ENCODE measurements at places on chromosomes 6 and 20.

DNA sequence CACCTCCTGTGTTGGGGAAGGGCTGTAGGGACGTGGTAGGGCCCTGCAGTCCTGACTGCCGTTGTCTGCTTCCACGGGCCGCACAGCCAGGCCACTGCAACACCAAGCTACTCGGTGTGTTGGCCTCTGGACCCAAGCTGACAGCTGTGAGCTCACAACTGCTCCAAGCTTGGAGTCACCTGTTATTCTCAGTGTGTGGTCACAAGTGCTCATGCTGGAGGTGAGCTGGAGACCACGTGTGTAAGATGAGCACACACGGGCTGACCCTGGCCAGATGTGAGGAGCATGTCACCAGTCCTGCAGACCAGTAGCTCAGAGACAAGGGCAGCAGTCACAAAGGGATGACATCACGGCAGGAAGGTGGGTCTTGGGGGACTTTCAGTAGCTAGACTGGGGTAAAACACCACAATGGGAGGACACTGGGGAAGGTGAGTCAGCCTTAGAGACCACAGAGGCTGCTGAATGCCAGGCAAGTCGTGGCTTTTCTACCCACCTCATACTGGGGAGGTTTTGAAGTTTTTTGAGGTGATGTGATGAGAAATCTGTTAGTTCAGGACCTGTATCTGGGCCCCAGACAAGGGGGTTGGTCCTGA, 87.3 kb downstream of the FAM120B start:
- no peak for DNase-seq

DNA sequence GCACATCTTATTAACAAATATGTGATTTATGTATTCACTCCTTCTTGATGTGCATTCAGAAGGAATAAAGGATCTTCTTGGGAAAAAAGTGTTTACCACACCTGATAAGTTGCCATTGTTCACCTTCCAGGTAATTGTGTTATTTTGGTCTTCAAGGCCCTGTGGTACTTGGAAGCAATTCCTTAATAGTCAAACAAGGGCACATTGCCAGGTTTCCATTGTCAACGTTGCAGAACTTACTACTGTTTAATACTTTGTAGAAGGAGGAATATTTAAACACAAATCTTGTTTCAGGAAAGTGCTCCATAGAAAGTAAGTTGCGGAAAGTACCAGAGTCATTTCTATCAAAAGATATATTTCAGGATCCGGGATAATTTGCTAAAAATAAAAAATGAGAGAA, 129.5 kb upstream of the SGK1 start:
- DNase-seq: no peak

DNA sequence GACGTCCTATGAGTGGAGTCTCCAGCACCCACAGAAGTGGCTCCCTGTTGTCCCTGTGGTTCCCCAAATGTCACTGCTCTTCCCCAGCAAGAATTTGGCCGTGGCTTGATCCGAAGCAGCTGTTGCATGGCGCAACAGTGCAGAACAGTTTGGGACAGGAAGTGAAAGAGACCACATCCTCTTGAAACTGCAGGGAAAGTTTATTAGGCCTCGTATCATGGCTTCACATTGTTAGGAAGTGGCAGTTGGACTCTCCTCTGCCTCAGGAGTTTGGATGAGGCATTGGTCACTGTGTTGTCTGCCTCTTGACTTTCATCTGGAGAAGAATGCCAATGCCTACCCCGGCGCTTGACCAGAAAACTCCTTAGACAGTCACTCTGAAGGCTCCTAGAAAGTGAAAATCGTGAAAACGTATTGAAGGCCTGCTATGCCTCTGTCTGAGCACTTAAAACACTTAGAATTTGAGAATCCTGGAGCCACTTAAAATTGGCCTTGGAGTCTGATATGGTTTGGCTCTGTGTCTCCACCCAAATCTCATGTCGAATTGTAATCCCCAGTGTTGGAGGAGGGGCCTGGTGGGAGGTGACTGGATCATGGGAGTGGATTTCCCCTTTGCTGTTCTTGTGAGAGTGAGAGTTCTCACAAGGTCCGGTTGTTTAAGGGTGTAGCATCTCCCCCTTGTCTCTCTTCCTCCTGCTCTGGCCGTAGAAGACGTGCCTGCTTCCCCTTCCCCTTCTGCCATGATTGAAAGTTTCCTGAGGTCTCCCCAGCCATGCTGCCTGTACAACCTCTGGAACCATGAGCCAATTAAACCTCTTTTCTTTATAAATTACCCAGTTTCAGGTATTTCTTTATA, 334.9 kb upstream of the JARID2 start:
- no peak for DNase-seq

GRCh38 chr6:80742481-80742880, 636.0 kb downstream of the BCKDHB start:
- DNase-seq: no peak

DNA sequence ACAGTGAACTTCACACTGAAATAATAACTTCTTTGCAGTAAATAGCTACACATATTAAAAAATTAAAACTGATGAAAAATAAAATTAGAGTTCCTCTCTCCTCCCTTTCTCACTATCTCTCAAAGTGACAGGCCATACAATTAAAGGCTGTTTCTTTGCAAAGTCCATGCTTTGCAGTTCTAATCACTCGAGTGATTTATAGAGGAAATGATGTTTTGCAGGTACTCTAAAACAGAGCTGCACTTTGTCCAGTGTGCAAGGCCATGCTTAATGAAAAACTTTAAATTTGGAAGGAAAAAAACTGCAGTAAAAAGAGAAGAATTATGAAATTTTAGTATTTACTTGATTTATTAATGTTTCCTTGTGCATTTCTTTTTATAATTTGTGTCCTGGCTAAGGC, 112.5 kb downstream of the GMDS start:
- DNase-seq: no peak

DNA sequence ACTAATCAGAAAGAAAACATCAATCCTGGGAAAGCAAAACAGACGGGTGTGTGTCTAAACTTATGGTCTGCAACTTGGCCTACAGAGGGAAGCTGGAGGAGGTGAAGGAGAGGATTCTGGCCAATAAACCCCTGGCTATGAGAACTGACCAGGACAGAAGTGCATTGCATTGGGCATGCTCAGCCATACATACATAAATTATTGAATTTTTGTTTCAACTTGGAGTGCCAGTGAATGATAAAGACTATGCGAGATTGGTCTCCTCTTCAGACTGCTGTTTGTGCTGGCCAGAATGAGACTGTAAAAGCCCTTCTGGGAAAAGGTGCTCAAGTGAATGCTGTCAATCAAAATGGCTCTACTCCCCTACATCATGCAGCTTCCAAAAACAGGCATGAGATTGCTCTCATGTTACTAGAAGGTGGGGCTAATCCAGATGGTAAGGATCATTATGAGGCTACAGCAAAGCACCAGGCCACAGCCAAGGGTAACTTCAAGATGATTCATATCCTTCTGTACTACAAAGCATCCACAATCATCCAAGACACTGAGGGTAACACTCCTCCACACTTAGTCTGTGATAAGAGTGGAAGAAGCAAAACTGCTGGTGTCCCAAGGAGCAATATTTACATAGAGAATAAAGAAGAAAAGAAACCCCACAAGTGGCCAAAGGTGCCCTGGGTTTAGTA, 17.4 kb downstream of the ADNP start:
- DNase-seq: no peak
